ENCODE measurements at places on chromosomes 5 and 9.

DNA sequence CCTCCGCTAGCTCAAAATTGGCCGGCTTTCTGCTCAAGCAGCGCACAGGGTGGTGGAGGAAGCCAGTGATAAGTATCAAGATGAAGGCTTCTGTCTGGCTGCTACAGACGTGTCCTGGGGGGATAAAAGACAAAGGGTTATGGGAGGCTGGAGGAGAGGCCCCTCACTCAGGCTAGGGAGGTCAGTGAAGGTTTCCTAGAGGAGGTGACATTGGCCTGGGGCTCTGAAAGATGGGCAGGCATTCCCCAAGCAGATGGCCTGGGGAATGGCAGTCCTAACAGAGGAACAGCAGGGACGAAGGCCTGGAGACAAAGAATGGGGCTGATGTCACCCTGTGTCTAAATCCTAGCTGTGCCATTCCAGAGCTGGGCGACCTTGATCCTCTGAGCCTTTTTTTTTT is 32.3 kb downstream of the OLFML2A start:
- no peak for DNase-seq

DNA sequence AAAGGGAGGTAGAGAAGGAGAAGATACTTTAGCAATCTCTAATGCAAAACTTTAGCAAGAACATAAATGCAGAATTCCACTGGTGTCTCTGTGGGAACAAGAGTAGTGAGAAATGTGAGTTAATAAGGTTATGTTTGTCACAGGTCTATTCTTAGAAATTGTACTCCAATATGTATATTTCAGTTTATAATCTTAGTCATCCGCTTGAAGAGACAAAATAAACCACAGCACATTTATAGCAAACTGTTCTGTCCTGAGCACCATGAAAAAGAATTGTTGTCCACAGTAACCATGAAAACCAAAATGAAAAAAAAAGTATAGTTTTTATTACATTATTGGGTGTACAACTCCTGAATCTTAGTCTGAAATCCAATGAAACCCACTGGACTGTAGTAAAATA is 93.6 kb upstream of the TSLP start:
- no peak for DNase-seq

- DNase-seq, result no peak
Measured at GRCh38 chr5:132663771-132664695, 6.1 kb downstream of the IL13 start.

DNA sequence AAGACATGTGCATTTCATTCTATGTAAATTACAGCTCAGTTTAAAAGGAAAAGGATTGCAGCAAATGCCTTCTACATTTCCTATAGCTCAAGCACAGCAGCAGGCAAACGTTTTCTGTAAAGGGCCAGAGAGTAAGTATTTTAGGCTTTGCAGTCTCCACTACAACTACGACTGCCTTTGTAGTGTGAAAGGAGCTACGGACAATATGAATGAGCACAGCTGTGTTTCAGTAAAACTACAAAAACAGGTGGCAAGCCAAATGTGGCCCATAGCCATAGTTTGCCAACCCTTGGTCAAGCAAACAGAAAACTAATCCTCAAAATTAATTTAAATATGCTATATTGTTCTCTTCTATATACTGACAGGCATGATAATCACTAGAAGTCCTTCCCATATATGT is 7.2 kb downstream of the PTBP3 start:
- DNase-seq, result no peak

DNA sequence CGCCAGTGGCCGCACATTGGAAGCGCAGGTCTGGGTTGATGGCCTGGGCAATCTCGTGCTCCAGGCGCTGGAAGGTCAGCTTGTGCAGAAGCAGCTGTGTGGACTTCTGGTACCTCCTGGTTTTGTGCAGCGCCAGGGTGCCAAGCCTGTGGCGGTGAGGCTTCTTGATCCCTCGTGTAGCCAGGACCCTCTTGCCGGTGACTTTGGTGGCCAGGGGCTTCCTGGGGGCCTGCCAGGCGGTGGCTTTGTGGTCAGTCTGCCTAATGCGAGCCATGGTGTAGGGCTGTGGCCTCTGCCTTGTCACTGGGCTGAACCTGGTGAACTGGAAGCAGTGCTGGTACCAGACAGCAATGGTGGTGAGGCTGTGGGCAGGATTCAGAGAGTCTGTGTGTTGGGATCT is 6.2 kb upstream of the TAF11L13 start:
- DNase-seq, result no peak

- DNase-seq, result no peak
Measured at GRCh38 chr9:37914154-37914551, 10.2 kb upstream of the SLC25A51 start.

DNA sequence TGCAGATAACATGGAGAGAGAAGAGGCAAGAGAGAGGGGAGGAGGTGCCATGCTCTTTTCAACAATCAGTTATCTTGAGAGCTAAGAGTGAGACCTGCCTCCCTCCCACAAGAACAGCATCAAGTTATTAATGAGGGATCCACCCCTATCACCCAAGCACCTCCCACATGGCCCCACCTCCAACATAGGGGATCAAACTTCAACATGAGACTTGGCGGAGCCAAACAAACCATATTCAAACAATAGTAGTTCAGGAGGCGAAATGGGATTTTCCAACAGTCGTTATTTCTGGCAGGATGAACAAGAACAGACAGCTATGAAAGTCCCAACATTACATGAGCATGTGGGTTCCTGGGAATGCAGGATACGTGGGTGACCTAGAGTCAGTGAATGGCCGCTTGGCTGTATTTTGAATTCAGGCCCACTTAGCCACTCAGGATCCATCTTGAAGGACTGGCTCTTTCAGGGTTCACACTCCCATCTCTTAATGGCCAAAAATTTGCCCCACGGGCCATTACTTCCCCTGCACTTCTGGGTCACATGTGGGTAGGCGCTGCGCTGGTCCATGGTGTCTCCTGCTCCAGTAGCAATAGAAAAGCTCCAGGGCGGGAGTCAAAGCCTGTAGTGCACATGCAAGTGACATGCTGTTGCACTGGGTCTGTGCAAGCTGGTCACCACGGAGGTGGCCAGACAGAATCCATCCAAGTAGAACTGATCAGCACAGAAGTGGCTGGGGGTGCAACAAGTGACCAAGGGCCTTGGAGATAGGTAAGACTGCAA is 7.1 kb upstream of the FAF2 start:
- no peak for DNase-seq

GRCh38 chr9:68505681-68506409 is 34.8 kb downstream of the TMEM252 start:
- no peak for DNase-seq

GRCh38 chr5:116396476-116397099 is 178.0 kb downstream of the SEMA6A start:
- no peak for DNase-seq

GRCh38 chr5:92923885-92924284 is 657.1 kb downstream of the NR2F1-AS1 start:
- DNase-seq, result no peak

GRCh38 chr9:69594180-69594579 is 78.0 kb downstream of the APBA1 start:
- DNase-seq, result no peak

GRCh38 chr9:4220346-4220745 is 79.5 kb downstream of the GLIS3 start:
- no peak for DNase-seq

DNA sequence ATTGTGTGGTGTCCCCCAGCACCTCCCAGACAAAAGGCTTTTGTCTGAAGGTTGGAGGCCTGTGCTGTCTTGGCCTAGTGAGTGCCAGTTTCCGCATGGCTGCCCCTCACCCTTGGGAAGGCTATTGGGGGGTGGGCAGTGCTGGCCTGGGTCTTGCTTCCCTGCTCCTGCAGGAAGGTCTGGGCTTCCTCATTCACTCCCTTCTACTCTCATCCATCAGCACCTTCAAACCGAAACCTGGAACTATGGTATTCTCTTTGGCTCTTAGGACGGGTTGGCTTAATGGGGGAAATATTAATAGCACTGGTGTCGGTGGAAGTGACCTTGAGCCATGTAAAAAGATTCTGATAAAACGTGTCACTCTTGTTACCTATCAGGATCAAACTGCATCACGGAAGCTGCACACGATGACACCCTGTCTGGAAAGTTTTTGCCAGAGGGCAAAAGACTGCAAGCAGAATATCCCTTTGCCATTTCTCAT is 34.0 kb upstream of the GLRX start:
- no peak for DNase-seq

GRCh38 chr9:15909297-15909696 is 356.5 kb downstream of the CCDC171 start:
- DNase-seq, result no peak

DNA sequence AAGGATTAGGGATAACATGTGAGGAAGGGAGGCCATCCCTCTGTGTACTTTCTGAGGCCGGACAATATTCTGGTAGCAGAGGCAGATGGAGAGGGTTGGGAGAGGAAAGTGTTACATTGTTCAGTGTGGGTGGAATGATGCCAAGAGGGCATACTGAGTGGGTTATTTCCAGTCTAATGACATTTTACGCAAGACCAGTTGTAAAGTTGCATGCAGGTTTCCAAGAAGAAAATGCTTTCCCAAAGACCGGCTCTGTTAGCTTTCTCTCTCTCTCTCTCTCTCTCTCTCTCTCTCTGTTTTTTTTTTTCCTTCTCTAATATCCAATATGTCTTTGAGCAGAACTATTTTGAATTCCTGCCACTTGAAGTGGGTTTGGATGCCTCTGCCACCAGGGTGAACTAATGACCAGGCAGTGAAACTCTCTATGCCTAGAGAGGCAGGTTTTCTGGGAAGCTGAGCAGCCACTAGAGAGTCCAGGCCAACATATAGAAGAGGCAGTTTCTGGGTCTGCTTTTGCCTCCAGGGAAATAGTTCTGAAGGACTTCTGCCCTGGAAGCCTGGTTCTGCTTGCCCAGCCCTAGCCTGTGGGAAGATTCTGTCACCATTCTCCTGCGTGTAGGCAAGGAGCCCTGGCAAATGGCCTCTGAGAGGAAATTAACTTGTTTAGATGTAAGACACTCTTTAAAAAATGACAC is 24.4 kb upstream of the ZNF366 start:
- no peak for DNase-seq

- no peak for DNase-seq
Measured at GRCh38 chr9:93598647-93599241, 22.4 kb downstream of the PHF2 start.

DNA sequence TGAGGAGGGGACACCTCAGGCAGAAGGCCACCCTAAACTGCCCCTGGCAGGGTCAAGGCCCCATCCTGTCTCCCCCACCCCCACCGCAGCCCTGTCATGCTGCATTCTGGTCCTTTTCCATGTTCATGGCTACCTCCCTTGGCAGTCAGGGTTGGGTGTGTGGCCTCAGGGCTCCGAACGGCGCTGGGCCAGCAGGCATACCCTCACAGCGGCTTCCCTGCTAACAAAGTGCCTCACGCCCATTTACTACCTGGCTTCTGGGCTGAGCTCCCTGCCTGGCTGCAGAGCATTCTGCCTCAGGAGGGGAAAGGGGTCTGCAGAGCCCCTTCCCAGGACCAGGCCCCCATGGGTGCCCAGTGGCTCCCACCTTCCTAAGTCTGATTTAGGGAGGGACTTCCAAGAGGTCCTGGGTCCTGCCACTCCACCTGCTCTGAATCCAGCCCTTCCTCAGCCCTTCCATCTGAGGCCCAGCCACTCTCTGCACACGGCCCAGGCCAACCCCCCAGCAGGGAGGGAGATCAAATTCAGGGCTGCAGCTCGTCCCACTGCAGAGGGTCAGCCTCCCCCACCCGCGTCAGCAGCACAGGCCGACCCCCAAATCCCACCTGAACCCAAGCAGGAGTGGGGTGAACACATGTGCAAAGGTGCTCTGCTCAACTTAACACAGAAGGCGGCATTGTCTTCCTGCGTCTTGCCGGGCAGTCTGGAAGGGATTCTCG is 115.9 kb upstream of the PHYKPL start:
- DNase-seq, result no peak

GRCh38 chr5:44358421-44358820 is 30.8 kb downstream of the FGF10 start:
- no peak for DNase-seq

GRCh38 chr9:95605816-95606488 is 89.2 kb upstream of the PTCH1 start:
- peak; percentile 25 for DNase-seq

DNA sequence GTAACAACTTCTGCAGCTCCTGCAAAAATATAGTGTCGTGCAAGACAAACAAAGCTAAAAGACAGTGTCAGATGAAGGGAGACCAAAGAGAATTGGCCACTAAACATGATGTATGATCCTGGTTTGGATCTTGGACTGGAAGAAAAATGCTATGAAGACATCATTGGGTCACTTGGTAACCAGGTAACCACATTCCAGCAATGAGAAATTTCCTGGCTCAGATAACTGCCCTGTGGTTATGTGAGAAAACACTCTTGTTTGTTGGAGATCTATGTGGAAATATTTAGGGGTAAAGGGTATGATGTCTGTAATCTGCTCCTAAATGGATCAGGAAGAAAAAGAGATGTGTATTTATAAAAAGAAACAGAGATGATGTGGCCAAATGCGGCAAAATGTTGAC is 45.5 kb upstream of the ANKRD33B start:
- DNase-seq, result no peak

- no peak for DNase-seq
Measured at GRCh38 chr5:132776938-132777208, 166 bp downstream of the SEPTIN8 start.

DNA sequence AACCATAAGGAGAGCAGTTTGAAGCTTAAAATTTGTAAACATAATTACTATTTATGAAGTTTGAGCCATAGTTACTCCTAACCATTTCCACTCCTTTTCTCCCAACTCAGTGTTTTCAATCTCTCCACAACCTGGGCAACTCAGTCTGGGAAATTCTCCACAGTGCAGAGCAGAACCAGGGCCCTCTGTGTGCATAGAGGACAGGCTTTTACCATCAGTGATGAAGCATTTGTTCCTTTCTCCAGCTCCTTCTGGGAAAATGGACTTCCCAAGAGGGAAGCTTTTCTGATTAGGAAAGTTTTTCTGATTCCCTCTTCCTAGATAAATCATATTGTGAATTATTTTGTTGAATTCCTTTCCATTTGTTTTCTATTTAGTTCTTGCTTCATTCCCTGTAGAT is 132.3 kb upstream of the MPDZ start:
- no peak for DNase-seq

DNA sequence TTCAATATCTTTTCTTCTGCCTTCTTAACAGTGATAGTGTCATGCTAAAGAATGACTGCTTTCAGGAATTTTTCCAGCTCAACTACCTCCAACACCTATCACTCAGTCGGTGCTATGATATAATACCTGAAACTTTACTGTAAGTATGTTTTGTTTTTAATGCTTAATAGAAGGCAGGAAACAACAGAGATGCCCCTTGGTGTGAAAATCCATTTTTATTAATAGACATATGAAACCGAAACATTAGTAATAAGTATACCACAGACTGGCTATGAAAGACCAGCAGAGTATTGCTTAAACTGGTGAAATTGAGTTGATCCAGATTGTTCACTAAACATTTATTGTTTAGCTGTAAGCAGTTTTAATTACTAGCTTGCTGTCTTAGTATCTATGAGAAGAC is 25.2 kb downstream of the SKP2 start:
- no peak for DNase-seq
